Cardiac muscle cell (in vitro differentiated cells and primary cell): ENCODE measurements at places on chromosomes 5 and 9.

DNA sequence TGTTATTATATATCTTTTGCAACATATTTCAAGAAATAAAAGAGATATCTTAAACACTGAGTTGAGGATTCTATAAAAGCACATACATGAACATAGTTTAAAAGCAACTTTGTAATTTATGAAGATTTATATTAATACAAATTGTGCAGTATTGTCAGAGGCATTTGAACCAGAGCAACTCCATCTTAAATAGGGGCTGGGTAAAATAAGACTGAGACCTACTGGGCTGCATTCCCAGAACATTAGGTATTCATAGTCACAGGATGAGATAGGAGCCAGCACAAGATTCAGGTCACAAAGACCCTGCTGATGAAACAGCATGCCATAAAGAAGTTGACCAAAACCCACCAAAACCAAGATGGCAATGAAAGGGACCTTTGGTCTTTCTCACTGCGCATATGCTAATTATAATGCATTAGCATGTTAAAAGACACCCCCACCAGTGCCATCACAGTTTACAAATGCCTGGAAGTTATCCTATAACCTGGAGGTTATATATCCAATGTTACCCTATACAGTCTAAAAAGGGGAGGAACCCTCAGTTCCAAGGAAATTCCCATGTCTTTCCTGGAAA lies 320.2 kb downstream of the FAM170A start:
- DNase-seq = no peak

GRCh38 chr5:147509710-147510651 lies at the start of gene DPYSL3:
DPYSL3 (minus strand) TSS chr5:147510068; CDS start chr5:147509858, 210 bp downstream.
- DNase-seq = peak; percentile 86

DNA sequence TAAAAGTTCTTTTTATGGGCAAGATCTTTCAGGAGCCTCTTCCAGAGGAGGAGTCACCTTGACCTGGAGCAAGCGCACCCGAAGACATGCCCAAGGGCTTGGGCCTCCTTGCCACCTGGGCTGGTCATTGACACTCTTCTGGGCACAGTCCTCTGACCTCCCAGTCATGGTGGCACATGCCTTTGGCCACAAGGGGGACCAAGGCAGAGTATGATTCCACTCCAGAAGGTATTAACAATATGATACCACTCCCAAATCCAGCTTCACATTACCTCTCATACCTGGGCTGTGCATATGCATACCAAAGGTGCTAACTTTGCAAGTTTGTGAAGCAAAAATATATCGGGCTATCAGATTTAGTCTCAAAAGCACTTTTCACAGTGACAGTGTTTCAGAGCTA lies 84.6 kb downstream of the MAST4 start:
- DNase-seq = no peak

DNA sequence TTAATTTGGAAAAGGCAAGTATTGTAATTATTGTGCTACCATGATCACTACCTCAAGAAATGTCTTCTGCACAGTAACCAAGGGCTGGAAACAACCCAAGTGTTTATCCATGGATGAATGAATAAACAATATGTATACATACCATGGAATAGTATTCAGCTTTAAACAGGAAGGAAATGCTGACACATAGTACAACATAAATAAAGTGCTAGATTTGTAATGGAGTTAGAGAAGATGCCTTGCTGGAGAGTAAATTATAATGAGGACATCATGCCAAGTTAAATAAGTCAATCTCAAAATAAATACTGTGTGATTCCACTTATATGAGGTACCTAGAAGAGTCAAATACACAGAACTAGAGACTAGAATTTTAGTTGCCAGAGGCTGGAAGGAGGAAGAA lies 160.0 kb downstream of the CCDC192 start:
- DNase-seq = no peak

DNA sequence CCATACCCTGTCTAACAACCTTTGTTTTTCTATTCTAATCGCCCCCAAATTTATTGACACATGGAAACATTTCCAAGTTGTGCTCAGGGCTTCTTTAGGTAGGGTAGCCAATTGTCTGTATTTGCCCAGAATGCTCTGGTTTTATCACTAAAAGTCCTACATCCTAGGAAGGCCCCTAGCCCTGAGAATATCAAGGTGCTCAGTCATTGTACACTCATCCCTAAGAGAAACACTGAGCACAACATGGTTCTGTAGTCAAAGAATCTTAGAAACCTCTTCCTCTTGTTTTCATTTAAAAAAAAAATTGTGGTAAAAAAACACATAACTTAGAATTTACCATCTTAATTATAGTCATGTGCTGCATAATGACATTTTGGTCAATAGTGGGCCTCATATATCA lies 69.0 kb upstream of the BASP1 start:
- DNase-seq = no peak

- no peak for DNase-seq
Measured at GRCh38 chr9:130935648-130936271, 3.3 kb downstream of the FIBCD1 start.

DNA sequence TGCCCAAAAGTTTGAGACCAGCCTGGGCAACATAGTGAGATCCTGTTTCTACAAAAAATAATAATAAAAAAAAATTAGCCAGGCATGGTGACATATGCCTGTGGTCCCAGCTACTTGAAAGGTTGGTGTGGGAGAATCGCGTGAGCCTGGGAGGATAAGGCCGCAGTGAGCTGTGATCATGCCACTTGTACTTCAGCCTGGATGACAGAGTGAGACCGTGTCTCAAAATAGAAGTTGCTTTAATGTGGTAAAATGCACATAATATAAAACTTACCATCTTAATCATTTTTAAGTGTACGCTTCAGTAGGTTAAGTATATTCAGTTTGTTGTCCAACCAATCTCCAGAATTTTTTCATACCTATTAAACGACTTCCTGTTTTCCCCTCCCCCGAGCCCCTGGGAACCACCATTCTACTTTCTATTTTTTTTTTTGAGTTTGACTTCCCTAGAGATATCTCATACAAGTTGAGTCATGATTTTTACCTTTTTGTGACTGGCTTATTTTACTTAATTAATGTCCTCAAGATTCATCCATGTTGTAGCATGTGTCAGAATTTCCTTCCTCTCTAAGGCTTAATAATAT lies 120.1 kb upstream of the POC5 start:
- no peak for DNase-seq

- DNase-seq = no peak
Measured at GRCh38 chr9:92754091-92754745, 10.4 kb downstream of the BICD2 start.

GRCh38 chr9:99660191-99660636 lies 161.5 kb upstream of the NR4A3 start:
- no peak for DNase-seq

GRCh38 chr9:99873943-99874584 lies 32.4 kb upstream of the STX17 start:
- DNase-seq = no peak

DNA sequence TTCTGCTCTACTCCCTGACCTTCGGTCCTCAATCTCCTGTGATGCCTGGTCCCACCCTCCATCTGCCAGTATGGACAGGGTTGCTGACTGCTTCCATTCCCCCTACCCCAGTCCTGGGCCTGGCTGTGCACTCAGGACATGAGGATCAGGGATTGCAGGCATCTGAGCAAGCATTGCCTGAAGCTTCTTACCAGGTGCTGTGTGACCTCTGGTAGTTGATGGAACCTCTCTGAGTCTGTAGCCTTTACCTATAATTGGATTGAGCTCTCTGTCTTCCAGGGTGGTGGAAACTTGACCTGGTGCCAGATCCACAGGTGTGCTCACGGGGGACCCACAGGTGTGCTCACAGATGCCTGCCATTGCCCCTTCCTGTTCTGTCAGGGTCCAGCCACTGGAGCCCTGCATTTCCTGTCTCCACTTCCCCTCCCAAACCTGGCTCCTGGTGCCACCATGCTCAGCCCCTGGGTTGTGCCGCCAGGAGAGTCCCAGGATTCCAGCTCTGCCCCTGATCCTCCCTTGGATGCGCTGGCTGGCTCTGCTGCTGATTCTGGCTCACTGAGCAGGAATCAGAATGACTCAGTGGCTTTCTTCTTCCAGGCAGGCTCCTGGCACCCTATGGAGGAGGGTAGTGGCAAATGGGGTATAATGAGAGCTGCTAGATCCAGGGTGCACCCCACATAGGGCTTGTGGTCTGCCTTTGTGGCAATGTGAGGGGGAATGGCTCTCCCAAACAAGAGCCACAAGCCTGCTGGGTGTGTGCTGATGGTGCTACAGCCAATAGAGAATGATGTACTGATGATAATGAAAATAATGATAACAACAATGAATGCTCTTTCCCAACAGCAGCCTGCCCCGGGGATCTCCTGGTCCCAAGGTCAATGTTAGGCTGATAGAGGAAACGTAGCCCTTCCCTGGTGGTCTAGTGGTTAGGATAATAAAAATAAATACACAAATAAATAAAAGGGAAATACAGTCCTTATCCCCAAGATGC lies 35.2 kb upstream of the PSD2 start:
- DNase-seq = no peak

DNA sequence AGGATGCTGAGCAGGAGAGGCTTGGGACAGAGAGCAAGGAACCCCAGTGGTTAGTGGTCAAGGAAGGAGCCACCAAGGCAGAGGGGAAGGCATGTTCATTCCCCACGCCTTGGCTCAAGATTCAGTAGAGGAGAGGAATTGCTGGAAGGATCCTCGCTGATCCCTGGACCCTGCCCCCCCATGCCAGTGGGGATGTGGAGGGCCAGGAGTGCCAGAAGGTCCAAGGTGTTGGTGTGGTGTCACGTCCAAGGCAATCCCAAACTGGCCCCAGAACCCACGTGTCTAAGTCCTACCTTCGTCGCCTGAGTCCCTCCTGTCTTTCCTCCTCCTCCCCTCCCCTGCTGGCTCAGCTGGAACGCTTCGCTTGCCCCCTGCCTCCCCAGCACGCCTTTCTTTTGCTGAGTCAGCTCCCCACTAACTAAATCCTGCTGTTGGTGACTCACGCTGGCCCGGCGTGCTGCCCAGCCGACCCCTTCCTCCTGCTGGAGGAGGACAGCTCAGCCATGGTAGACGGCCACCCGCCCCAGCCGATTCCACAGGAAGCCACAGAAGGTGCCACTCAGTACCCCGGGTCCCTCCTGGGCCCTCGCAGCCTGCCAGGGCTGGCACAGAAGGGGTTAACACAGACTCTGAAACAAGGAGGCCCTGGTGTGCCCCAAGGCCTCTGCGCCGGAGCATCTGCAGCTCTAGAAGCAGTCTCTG lies 37.6 kb upstream of the ORM1 start:
- DNase-seq = no peak
